ENCODE measurements at places on chromosomes 7 and 10. TPM values are rescaled to one million over a fixed set of nuclear protein-coding genes. Genes with fewer than 3 reads are reported as not detected.

DNA sequence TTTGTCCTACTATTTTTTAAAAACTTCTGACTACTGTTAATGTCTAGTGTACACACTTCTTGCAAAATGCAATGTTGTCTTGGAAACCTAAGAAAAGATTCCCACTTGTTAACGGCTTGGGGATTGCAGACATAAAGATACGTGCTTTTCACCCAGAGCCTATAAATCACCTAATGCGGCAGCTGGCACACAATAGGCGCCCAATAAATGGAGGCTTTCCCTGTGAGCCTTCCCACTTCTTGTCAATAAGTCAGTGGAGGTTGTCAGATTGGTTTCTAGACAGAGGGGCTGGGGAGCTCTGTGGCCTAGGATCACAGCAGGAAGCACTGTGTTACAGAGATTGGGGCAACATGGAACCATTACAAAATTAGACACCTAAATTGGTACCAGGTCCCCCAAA is 74.7 kb downstream of the VSTM4 start:
- H3K36me3 ChIP-seq, result no peaks in the 10 kb centered on the region
- H3K4me3 ChIP-seq, result no peak overlapping the region
- no peaks in the 10 kb centered on the region for H3K4me1 ChIP-seq
- DNase-seq, result no peak

DNA sequence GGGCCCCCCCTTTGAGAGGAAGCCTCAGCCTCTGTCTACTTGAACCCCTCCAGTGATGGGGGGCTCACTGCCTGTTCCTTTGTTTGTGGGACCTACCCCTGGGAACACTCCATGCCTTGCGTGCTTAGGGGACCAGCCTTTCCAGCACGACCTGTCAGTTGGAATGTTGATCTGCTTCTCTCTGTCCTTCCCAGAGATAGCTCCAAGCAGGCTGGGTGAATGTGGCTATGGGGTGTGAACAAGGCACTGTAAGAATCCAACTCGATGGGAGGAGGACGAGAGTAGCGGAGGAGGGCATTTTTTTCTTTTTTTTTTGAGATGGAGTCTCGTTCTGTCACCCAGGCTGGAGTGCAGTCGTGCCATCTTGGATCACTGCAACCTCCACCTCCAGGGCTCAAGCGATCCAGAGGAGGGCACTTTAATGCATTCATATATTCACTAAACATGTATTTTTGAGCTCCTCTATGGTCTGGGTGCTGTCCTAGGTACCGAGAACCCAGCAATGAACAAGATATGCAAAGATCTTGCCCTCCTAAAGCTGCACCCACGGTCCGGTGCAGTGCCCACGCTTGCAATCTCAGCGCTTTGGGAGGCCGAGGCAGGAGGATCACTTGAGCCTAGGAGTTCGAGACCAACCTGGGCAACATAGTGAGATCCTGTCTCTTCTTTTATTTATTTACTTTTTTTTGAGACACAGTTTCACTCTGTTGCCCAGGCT is 8.5 kb downstream of the CLIP2 start:
- no peaks in the 10 kb centered on the region for H3K27me3 ChIP-seq
- no peak overlapping the region for H3K27ac ChIP-seq
- H3K4me3 ChIP-seq, result no peak overlapping the region
- no peaks in the 10 kb centered on the region for H3K36me3 ChIP-seq
- no peaks in the 10 kb centered on the region for H3K4me1 ChIP-seq

DNA sequence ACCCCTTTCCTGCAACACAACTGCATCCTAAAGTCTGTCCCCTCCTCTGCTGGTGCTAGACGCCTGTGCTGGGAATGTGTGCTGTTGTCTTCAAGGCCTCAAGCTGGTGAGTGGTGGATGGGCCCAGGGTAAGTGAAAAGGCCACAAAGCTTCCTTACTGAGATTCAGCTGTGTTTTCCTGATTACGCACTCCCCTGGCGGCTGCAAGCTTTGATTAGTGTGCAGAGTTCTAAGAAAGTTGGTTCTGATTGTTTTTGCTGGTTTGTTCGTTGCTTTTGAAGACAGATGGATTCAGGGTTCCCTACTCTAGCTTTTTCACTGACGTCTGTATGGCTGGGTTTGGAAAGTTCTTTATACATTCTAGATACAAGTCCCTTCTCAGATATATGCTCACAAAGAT is 11.9 kb upstream of the FOXL3 start:
- no peak overlapping the region for H3K27ac ChIP-seq
- H3K4me1 ChIP-seq, result no peaks in the 10 kb centered on the region
- H3K4me3 ChIP-seq, result no peak overlapping the region
- H3K27me3 ChIP-seq, result peaks cover 8% of the 10 kb centered on the region

GRCh38 chr10:114397651-114398145 is 6.6 kb downstream of the AFAP1L2 start:
- no peak for DNase-seq
- H3K27ac ChIP-seq, result no peak overlapping the region
- H3K4me1 ChIP-seq, result no peaks in the 10 kb centered on the region
- peaks cover 48% of the 10 kb centered on the region for H3K27me3 ChIP-seq
- no peak overlapping the region for H3K4me3 ChIP-seq

C7orf33 gene
- not detected for total RNA-seq

PNLIP gene
- total RNA-seq, result not detected

ELAPOR2 gene
- 3.9 TPM for total RNA-seq

CNTNAP2 gene
- not detected for total RNA-seq
